ENCODE measurements at places on chromosomes 4 and X. TPM values are rescaled to one million over a fixed set of nuclear protein-coding genes. Genes with fewer than 3 reads are reported as not detected.

The GAGE12F gene
- not detected for polyA plus RNA-seq

The MAGEA9B gene
- not detected for polyA plus RNA-seq

The ZNF630 gene
- 5.1 TPM for polyA plus RNA-seq

The HOPX gene
- 12.4 TPM for polyA plus RNA-seq

The KDR gene
- 56.8 TPM for polyA plus RNA-seq

The TNIP3 gene
- polyA plus RNA-seq = 2.6 TPM

The SORBS2 gene
- polyA plus RNA-seq = 76.6 TPM

The MTMR8 gene
- polyA plus RNA-seq = 2.0 TPM

The BANK1 gene
- 2.8 TPM for polyA plus RNA-seq

The PGAM4 gene
- 0.52 TPM for polyA plus RNA-seq
